CD4-positive, alpha-beta T cell (primary cell): ENCODE measurements at places on chromosomes 13 and 19. TPM values are rescaled to one million over a fixed set of nuclear protein-coding genes. Genes with fewer than 3 reads are reported as not detected.

- no peaks in the 10 kb centered on the region for H3K4me1 ChIP-seq
- H3K36me3 ChIP-seq, result no peaks in the 10 kb centered on the region
- no peak for DNase-seq
- no peaks in the 10 kb centered on the region for H3K27me3 ChIP-seq
- no peak overlapping the region for H3K27ac ChIP-seq
Measured at GRCh38 chr13:42581427-42581826, 7.5 kb downstream of the TNFSF11 start.

DNA sequence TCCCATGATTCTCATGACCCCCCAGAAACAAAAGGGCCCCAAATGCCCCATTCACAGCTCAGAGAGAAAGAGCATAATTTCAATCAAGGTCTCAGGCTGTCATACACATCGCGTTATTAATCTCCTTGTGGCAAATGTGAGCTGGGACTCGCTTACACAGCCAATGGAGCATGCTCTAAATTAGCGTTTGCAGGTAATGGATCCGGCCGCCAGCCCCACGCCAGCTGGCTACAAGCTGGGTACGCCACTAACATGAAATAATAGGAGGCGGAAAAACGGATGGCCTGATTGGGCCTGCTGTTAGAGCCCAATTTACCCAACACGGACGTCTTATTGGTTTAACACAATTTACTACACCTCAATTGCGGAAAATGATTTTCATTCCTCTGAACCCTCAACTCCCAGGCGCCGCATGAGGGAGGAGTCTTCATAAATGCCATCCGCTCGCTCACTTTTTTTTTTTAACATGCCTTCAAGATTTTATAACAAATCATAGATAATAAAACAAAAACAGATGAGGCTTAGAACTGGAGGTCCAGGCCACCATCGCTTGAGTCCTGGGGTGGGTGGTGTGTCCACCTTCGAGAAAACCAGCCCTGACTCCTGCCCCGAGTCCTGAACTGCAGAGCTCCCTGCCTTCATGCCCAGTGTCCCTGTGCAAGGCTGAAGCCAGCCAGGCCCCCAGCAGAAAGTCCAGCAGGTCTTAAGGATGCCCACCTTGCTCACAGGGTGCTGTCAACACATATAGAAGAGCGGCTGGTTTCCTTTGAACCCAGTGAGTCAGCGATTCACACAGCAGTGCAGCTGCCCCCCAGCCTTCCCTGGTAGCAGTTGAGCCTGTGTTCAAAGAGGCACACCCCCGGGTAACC, 62.1 kb downstream of the PEPD start:
- H3K36me3 ChIP-seq, result peaks cover 7% of the 10 kb centered on the region
- no peaks in the 10 kb centered on the region for H3K4me1 ChIP-seq
- no peak overlapping the region for H3K27ac ChIP-seq
- H3K4me3 ChIP-seq, result no peak overlapping the region

- peaks cover 24% of the 10 kb centered on the region for H3K36me3 ChIP-seq
- no peaks in the 10 kb centered on the region for H3K27me3 ChIP-seq
- DNase-seq, result no peak
- no peak overlapping the region for H3K27ac ChIP-seq
- H3K4me3 ChIP-seq, result no peak overlapping the region
Measured at GRCh38 chr19:18440415-18440877, 2.5 kb upstream of the ISYNA1 start.

GRCh38 chr19:16778796-16779411, 50.3 kb upstream of the SIN3B start:
- H3K27me3 ChIP-seq, result no peaks in the 10 kb centered on the region
- no peak overlapping the region for H3K27ac ChIP-seq
- no peaks in the 10 kb centered on the region for H3K36me3 ChIP-seq
- peak; percentile 29 for DNase-seq
- H3K4me1 ChIP-seq, result no peaks in the 10 kb centered on the region
- H3K4me3 ChIP-seq, result no peak overlapping the region

DNA sequence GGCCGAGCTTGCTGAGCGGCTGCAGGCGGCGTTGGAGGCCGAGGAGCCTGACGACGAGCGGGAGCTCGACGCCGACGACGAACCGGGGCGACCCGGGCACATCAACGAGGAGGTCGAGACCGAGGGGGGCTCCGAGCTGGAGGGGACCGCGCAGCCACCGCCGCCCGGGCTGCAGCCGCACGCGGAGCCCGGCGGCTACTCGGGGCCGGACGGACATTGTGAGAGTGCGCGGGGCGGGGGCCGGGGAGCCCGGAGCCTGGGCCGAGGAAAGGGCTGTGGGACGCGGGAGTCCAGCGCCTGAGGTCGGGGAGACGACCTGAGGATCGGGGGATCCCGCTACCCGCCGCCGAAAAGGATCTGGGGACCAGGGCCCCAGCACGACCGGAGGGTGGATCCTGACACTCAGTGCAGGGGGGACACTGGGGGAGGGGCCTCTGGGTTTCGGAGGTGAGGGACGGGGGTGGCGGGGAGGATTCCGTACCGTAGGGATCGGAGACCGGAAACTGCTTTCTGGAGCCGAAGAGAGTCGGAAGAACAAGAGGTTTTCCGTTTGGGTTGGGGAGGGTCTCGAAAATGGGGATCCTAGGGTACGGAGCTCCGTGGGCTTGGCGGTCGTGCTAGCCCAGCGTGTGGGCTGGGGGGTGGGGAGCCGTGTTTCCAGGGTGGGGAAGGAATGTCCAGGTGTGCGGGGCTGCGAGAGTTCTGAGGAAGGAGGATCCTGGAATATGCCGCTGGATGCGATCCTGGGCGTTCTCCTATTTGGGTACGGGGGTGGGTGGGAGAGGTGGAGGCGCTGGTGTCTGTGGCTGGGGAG, 616 bp downstream of the HNRNPUL1 start:
- H3K27me3 ChIP-seq, result no peaks in the 10 kb centered on the region
- H3K36me3 ChIP-seq, result peaks cover 32% of the 10 kb centered on the region
- H3K4me3 ChIP-seq, result peak overlapping the region; percentile 85
- peak overlapping the region; percentile 93 for H3K27ac ChIP-seq
- peaks cover 59% of the 10 kb centered on the region for H3K4me1 ChIP-seq

GRCh38 chr19:17775991-17776803, 18.7 kb upstream of the B3GNT3 start:
- H3K27ac ChIP-seq, result no peak overlapping the region
- no peaks in the 10 kb centered on the region for H3K27me3 ChIP-seq
- no peak overlapping the region for H3K4me3 ChIP-seq
- peaks cover 48% of the 10 kb centered on the region for H3K36me3 ChIP-seq
- H3K4me1 ChIP-seq, result no peaks in the 10 kb centered on the region

Gene FFAR1
- not detected for total RNA-seq

Gene SIGLEC7
- not detected for total RNA-seq
